ENCODE measurements at places on chromosomes 2 and 18.

GRCh38 chr2:8725838-8726237 lies 44.0 kb downstream of the ID2 start:
- DNase-seq = no peak

GRCh38 chr2:14157816-14158215 lies 474.7 kb upstream of the LRATD1 start:
- no peak for DNase-seq

- no peak for DNase-seq
Measured at GRCh38 chr2:2523461-2524347, 192.6 kb upstream of the MYT1L start.

GRCh38 chr2:1773883-1774282 lies 29.6 kb upstream of the PXDN start:
- no peak for DNase-seq

GRCh38 chr18:13471198-13471845 lies 252.8 kb downstream of the LDLRAD4 start:
- no peak for DNase-seq

DNA sequence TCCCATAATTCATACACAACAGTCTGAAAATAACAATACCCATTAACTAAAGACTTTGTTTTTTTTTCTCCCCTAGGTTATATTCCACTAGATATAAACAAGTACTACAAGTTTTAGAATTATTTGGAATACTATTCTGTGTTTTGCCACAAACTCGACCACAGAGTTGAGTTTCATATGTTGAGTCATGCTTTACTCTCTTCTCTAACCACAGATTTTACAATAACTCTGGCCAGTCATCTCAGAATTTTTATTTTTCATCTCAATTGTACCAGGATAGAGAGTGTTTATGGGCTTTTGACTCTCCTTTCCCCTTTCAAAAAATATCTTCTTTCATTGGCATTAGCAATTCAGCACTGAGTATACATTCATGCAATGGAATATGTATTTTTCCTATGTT lies 348.7 kb upstream of the GALNT5 start:
- no peak for DNase-seq

DNA sequence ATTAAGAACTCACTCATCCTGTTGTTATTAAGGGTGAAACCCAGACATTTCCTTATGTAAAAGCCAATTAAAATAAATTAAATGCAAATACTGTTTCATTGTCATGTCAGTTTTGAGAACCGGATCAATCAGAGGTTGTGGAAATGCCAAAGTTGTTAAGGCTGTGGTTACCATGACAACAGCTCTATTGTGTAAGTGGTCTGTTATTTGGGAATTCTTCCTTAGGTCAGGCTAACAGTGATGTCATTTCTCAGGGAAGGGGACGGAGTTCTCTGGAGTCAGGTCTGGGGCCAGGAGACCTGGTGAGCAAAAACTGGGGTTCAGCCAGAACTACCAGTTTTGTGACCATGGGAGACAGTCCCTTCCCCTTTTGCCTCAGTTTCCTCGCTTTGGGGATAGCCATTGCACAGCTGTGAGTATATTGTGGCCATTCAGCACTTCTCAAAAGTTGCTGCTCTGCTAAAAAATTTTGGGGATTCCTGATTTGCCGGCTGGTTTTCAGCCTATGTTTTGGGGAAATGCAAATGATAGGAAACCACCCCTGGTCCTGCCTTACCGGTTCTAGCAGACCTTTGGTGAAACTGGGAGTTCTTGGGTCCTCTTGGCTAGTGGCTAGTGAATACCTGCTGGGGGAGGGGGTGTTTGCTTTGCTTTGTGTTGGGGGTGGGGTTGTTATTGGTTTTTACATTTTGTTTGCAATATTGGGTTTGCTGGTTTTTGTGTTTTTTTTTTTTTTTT lies 21.6 kb downstream of the HPCAL1 start:
- DNase-seq = no peak

- DNase-seq = no peak
Measured at GRCh38 chr2:39647104-39647765, 18.5 kb upstream of the TMEM178A start.

- no peak for DNase-seq
Measured at GRCh38 chr18:76943542-76944339, 121.4 kb downstream of the ZNF236 start.

DNA sequence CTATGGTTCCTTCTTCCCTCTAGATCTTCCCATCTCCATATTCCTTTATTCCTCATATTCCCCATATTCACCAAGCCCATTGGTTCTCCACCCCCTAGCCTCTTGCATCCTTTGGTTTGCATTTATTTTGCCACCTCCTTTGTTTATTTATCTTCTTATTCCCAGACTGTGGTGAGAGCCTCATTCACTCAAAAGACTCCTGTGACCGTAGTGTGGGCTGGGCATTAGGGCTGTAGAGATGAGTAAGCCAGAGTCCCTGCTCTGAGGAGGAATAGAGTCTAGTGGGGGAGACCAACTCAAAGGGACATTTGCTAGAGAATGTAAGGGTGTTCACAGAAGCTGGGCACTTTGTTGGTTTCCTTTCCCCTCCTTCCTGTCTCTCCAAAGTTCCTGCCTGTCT lies 8.3 kb downstream of the ATG16L1 start:
- no peak for DNase-seq

- DNase-seq = no peak
Measured at GRCh38 chr2:227477291-227477690, 5.3 kb downstream of the AGFG1 start.

DNA sequence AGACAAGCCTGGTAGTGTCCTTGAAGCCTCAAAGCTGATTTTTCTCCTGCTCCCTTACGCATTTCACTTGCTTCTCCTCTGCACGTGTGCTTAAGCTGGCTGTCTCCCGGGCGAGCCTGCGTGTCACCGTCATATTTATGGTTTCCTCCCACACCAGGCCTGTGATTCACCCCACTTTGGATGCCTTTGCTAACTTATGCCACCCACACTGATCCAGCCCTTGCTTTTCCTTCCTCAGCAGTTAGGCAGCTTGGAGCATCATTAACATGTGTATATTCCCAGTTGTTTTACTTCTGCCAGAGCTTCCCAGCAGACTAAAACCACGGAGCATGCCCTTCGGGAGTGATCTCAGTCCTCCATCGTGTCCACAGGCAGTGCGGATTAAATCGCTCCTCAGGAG lies 2.2 kb downstream of the ST3GAL5 start:
- no peak for DNase-seq

DNA sequence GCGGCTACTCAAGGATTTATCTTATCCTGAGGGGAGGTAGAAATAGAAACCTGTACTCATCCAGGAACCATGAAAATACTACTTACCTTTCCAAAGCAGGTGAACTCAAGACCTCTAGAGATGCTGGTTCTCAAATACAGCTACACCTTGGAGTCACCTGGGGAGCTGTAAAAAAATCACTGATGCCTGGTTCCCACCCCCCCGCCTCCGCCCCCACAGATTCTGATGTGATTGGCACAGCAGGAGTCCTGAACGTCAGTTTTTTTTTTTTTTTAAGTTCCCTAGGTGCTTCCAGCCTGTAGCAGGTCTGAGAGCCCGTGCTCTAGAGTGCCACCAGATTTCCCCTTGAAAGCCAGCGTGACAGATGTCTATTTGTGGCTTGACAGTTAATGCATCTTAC lies 113.6 kb downstream of the MRO start:
- no peak for DNase-seq

- DNase-seq = no peak
Measured at GRCh38 chr2:156896294-156896693, 361.2 kb upstream of the GALNT5 start.

GRCh38 chr2:238789317-238789806 lies 58.5 kb upstream of the TWIST2 start:
- DNase-seq = no peak

GRCh38 chr2:132896073-132896472 lies 226.1 kb upstream of the LYPD1 start:
- DNase-seq = no peak

DNA sequence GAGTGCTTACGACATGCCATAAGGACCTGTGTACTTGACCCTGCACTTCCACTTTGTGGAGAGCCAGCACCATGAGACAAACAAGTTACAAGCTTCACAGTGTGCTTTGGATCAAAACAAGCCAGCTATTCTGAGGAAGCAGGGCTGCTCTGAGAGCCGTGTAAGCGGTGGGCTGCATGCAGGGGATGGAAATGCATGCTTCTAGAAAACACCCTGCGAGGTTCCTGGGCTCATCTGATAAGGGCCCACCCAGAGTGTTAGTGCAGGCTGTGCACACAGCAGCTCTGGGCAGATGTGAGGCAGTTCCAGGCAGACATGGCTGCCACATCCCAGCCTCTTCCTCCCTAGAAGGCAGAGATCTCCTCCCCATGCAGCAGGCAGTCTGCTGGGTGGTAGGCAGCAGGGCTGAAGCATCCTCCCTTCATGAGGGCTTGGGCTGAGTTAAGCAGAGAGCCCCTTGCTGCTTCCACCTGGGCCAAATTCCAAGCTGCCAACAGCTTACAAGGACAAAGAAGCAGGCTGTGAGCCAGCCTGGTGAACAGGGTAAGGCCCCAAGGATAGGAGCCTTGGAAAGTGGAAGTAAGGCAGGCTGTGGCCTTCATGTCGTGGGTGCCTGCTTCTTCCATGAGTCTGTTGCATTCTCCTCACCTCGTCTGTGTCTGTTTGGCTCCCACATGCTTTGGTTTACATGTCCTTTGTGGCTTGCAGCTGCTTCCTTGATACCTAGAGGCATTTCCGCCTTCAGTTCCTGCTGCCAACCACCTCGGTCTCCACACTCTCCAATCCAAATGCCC lies 7.7 kb downstream of the PSD4 start:
- no peak for DNase-seq

DNA sequence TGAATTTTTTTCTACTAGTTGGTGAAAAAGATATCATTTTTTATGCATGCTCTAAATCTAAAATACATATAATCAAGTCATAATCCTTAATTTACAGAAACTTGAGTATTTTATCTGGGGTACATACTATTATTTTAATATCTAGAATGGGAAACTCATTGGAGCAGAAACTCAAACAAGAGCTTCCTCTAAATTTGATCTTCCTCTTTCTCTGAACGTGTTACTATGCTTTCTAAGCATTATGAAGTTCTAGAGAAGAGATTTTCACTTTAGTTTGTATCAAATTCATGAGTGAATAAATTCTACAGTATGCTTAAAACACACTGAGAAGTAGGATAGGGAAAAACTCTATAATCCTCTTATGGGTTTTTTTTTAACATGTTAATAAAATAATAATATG lies 20.6 kb upstream of the SLC38A11 start:
- no peak for DNase-seq

GRCh38 chr2:192072778-192073177 lies 122.0 kb downstream of the TMEFF2 start:
- DNase-seq = no peak

DNA sequence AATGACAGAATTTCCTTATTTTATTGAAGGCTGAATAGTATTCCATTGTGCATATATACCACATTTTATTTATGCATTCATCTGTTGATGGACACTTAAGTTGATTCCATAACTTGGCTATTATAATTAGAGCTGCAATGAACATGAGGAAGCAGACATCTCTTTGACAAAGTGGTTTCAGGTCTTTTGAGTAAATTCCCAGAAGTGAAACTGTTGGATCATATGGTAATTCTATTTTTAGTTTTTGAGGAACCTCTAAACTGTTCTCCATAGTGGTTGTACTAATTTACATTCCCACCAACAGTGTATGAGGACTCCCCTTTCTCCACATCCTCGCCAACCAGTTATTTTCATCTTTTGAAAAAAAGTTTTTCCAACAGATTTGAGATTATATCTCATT lies 77.5 kb downstream of the TMEM200C start:
- no peak for DNase-seq

DNA sequence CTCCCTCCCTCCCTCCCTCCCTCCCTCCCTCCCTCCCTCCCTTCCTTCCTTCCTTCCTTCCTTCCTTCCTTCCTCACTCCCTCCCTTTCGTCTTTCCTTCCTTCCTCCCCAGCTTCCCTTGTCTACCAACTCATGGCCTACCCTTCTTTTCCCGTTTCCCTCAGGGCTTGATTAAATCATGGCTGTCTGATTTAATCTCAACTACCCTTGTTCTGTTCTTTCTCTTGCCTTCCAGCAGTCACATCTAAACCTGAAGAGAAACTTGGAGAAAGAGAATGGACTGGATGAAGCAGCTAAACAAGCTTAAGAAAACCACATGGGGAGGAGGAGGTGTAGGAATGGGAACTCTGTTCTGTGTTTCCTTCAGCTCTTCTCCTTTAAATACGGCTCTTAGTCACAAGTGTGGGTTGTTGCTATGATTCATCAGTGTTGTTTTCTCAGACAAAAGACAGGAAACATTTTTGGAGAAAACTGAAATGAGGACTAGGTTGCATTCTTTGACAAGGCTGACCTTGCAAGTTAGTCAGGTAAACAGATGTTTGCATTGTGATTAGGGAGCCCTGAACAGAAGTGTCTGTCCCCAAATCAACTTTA lies 177.9 kb downstream of the LRRTM1 start:
- no peak for DNase-seq

DNA sequence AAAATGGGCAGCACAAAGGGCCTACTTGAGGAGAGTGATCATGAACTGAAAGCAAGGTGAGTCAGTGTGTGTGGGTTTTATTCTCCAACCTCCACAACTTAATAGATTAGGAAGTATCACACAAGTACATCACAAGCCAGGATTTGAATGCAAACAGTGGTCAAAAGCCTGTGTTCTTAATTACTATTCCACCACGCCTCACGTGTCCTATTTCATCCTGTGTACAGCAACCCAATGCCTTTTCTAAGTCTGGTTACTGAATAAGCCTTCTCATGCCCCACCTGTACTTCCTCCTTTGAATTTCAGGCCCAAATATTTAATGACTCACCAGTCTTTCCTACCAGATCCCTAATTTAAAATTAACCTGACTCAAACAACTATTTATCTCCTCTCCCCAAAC lies 755.7 kb upstream of the SLC8A1 start:
- no peak for DNase-seq

Measured in left renal pelvis (tissue), 4 donors.